SJSA1 (cell line): ENCODE measurements at places on chromosomes 1 and 21.

- no peak overlapping the region for H3K4me3 ChIP-seq
- H3K27me3 ChIP-seq: no peaks in the 10 kb centered on the region
- no peaks in the 10 kb centered on the region for H3K4me1 ChIP-seq
- no peak for DNase-seq
These were observed 784.5 kb downstream of the BRINP3 start for GRCh38 chr1:189693140-189693539.

DNA sequence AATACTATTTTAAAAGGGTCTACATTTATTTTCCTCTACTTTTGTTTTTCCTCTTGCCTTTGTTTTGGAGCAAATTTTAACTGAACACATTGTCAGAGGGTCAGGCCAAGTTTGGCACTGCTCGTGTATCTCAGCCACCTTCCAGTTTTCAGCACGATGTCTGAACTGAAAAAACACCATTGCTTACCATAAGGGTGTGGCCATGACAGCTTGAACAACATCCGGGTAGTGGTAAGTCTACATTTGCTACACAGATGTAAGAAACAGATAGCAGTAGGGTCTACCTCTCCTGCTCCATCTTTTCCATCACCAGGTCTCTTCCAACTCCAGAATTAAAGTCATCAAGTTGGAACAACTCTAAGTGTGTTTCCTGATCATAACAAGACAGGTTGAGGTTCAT, 4.2 kb downstream of the HIVEP3 start:
- H3K27me3 ChIP-seq: no peaks in the 10 kb centered on the region
- H3K27ac ChIP-seq: no peak overlapping the region
- peaks cover 21% of the 10 kb centered on the region for H3K4me1 ChIP-seq

DNA sequence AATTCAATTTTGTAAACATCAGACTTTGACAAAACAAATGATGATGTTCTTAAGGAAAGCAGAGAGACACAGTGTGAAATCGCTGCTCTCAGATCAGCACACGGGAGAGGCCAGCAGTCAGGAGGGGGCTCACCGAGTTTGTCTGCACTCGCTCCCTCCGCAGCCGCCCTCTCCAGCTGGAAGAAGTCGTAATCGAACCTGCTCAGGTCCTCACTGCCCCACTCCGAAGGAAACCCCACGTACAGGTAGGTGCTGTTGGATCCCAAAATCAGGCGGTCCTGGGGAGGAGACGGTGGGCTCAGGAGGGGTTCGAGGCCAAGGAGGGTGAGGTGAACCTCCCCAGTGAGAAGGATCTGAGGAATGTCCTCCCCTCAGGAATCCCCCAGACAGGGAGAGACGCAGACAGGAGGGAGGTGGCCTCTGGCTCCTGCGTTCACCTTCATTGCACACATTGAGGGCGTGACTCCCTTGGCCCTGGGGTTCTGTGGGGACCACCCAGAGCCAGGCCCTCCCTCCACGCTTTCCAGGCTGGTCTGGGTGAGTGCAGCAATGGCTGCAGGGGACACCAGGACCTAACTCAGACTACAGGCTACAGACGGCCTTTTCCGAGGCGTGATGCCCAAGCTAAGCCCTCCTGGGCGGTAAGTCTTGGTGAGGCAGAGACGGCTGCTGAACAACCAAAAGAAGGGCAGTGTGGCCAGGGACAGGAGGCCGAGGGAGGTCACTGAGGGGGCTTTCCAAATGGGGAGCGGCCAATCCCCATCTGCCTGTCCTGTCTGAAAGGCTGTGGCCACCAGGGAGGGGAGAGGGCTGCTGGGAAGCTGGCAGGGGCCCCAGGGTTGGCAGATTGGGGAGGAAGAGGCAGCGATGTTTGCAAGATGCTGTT, 65.5 kb downstream of the SCCPDH start:
- H3K36me3 ChIP-seq: no peaks in the 10 kb centered on the region
- peaks cover 3% of the 10 kb centered on the region for H3K4me1 ChIP-seq
- H3K4me3 ChIP-seq: no peak overlapping the region

DNA sequence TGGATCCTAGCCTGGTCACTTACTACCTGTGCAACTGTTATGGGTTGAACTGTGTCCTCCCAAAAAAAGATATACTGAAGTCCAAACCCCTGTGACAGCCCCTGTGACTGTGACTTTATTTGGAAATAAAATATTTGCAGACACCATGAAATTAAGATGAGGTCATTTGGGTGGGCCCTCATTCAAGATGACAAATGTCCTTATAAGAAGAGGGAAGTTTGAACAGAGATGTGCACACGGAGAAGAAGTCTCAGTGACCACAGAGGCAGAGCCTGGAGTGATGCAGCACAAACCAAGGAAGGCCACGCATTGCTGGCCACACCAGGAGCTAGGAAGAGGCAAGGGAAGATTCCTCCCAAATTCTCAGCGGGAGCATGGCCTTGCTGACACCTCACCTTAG, 249.7 kb upstream of the RUNX1 start:
- H3K4me3 ChIP-seq: no peak overlapping the region
- no peaks in the 10 kb centered on the region for H3K27me3 ChIP-seq
- no peak for DNase-seq
- H3K27ac ChIP-seq: no peak overlapping the region

GRCh38 chr21:39612233-39613040, at the start of gene B3GALT5:
TSS of gene B3GALT5 (plus strand) at chr21:39612940. CDS start at chr21:39660560, 47,620 bp downstream.
- H3K36me3 ChIP-seq: no peaks in the 10 kb centered on the region
- no peak for DNase-seq
- H3K4me3 ChIP-seq: peak within 1 kb of the TSS; percentile 44
- H3K27ac ChIP-seq: no peak within 1 kb of the TSS
- peaks cover 27% of the 10 kb centered on the region for H3K4me1 ChIP-seq

DNA sequence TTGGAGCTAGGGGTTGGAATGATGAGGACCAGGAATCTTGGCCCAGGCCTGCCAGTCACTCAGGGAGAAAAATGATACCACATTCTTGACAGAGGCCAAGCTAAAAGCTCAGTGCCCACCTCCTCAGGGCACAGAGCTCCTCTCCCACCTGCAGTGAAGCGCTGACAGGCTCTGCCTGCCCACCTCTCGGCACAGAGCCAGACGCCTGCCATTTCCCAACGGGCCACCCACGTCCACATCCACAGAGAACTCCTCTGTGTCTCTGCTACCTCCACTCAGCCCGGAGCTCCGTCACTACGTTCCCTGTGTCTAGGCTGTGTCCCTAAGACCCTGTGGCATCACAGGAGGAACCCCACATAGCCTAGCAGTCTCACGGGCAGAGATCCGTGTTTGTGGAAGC, 60.8 kb downstream of the MRPL37 start:
- no peak for DNase-seq
- H3K27me3 ChIP-seq: no peaks in the 10 kb centered on the region
- H3K4me3 ChIP-seq: no peak overlapping the region
- peaks cover 26% of the 10 kb centered on the region for H3K36me3 ChIP-seq

DNA sequence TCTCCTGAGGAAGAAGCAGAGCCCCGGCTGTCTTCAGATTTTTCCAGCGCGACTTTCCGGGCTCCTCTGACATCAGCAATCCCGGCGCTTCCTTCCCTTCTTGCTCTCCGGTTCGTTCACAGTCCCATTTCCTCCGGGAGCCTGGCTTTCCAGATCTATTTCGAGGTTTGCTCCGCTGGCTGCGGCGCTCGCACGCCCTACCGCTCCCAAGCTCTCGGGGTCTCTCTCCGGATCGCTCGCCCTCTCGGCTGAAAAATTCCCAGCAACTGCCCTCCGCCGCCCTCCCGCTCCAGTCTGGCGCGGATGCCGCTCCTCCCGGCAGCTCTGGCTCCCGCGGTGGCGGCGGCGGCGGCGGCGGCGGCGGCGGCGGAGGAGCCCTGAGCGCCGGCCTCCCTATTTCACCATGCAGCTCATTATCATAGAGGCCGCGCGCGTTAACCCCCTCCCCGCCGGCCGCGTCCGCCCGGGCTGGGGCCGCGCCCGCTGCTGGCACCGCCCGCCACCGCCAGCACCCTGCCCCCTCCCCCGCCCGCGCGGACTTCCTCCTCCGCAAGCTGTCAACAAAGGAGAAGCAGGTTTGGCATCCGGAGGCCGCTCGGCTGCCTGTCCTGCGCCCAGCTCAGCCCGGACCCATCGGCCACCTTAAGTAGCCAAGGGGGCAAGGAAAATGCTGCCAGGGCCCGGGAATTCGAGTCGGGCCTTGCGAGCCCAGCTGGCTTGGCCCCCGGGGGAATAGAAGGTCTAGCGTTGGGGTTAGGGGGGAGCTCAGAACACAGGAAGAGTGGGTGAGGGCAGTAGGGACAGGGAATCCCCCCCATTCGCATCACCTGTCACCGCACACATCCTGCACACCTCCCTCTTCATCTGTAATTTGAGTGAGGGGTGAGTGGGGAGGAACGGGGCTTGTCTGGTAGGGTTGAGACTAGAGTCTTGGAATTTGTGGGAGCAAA, at the start of gene PLXNA2:
TSS of gene PLXNA2 (minus strand) at position 418 of the 950 bp plus-strand sequence. CDS start 26,462 bp downstream, outside the sequence.
- peak within 1 kb of the TSS; percentile 56 for H3K27ac ChIP-seq
- peaks cover 11% of the 10 kb centered on the region for H3K36me3 ChIP-seq
- peaks cover 29% of the 10 kb centered on the region for H3K4me1 ChIP-seq
- peak within 1 kb of the TSS; percentile 80 for H3K4me3 ChIP-seq
- DNase-seq: peak; percentile 84

- no peak overlapping the region for H3K4me3 ChIP-seq
- peaks cover 46% of the 10 kb centered on the region for H3K36me3 ChIP-seq
- no peaks in the 10 kb centered on the region for H3K27me3 ChIP-seq
- no peaks in the 10 kb centered on the region for H3K4me1 ChIP-seq
These were observed 21.7 kb downstream of the INTS7 start for GRCh38 chr1:212013672-212014071.

DNA sequence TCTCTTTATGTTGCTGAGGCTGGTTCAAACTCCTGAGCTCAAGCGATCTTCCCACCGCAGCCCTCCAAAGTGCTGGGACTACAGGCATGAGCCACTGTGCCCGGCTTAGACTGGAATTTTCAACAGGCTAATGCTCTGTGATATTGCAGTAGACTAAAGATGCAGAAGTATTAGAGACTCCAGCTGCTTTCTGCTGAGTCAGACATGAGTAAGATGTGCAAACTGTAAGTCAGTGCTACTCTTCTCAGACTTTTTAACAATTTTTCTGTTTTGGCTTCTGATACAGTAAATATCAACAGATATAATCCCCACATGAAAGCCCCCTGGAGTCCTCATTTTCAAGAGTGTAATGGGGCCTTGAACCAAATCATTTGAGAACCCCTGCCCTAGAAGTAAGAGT, 29.3 kb upstream of the NLRP3 start:
- H3K27ac ChIP-seq: no peak overlapping the region
- H3K27me3 ChIP-seq: no peaks in the 10 kb centered on the region
- no peak for DNase-seq
- no peak overlapping the region for H3K4me3 ChIP-seq
- no peaks in the 10 kb centered on the region for H3K36me3 ChIP-seq

GRCh38 chr1:87588495-87588894, 259.8 kb downstream of the LMO4 start:
- no peaks in the 10 kb centered on the region for H3K4me1 ChIP-seq
- no peak for DNase-seq
- no peaks in the 10 kb centered on the region for H3K27me3 ChIP-seq
- no peak overlapping the region for H3K27ac ChIP-seq
- no peak overlapping the region for H3K4me3 ChIP-seq
- H3K36me3 ChIP-seq: no peaks in the 10 kb centered on the region

- DNase-seq: no peak
- peaks cover 3% of the 10 kb centered on the region for H3K4me1 ChIP-seq
- H3K4me3 ChIP-seq: no peak overlapping the region
These were observed 59.3 kb downstream of the NOS1AP start for GRCh38 chr1:162128693-162129356.

DNA sequence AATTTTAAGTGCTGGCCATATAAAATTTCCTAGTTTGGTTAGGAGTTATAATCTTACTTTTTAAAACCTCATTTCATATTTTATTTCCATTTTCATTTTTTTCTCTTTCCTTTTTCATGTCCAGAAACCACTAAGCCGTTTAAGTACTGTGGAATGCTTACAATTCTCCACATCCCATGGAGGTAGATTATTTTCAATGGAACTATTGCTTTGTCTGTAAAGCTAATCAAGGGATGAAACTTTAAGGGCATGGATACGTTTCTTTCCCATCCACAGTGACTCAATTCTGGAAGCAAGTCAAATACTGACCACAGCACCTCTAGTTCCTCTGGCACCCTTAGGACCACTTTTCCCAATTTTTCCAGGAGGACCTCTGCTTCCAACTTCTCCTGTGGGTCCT, 139.1 kb upstream of the ZNHIT6 start:
- H3K36me3 ChIP-seq: no peaks in the 10 kb centered on the region
- DNase-seq: no peak
- no peaks in the 10 kb centered on the region for H3K27me3 ChIP-seq
- H3K27ac ChIP-seq: no peak overlapping the region
- no peak overlapping the region for H3K4me3 ChIP-seq

DNA sequence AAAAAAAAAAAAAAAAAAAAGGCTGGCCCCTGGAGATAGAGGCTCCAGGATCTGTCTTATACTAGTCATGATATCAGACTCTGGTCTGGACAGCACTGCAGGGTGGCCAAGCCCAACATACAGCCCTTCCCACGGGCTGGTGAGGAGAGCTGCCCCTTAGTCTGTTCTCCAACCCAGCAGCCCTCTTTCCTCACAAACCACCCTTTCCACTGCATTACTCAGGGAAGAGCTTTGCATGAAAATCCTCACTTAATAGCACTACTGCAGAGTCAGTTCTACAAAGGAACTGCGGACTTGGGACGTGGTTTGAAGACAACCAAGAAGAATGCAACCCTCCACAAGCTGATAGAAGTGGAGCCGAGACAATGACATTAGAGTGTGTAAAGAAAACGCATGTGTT, 5.7 kb downstream of the BCAR3 start:
- peaks cover 70% of the 10 kb centered on the region for H3K36me3 ChIP-seq
- DNase-seq: peak; percentile 69
- peak overlapping the region; percentile 45 for H3K27ac ChIP-seq
- H3K4me1 ChIP-seq: peaks cover 89% of the 10 kb centered on the region
- H3K4me3 ChIP-seq: no peak overlapping the region

DNA sequence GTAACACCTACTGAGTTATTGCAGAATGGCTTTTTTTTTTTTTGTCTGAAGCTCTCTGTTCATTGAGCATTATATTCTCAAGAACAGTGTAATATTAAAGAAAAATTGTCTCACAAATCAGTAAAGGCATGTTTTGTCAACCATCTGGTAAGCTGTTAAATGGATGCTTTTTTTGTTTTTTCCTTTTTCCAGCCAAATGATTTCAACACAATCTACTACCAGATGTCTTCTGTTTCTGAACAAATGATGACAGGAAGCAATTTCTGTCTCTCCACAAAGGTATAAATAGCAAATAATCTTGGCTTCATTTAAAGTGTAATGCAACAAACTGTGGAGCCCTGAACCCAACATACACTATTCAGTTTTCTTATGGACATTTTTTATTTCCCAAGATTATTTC, 78.6 kb upstream of the RGS2 start:
- no peaks in the 10 kb centered on the region for H3K4me1 ChIP-seq
- no peak overlapping the region for H3K4me3 ChIP-seq
- H3K27me3 ChIP-seq: no peaks in the 10 kb centered on the region
- H3K36me3 ChIP-seq: no peaks in the 10 kb centered on the region
- no peak overlapping the region for H3K27ac ChIP-seq

GRCh38 chr1:93701629-93702028, 20.0 kb upstream of the BCAR3 start:
- peak overlapping the region; percentile 93 for H3K27ac ChIP-seq
- no peak overlapping the region for H3K4me3 ChIP-seq
- no peaks in the 10 kb centered on the region for H3K36me3 ChIP-seq
- no peaks in the 10 kb centered on the region for H3K27me3 ChIP-seq

GRCh38 chr1:35642471-35642955, 1.2 kb upstream of the PSMB2 start:
- peaks cover 14% of the 10 kb centered on the region for H3K36me3 ChIP-seq
- H3K4me3 ChIP-seq: peak overlapping the region; percentile 81
- peaks cover 6% of the 10 kb centered on the region for H3K4me1 ChIP-seq

GRCh38 chr1:13528320-13528719, 14.5 kb upstream of the LRRC38 start:
- H3K27me3 ChIP-seq: no peaks in the 10 kb centered on the region
- no peaks in the 10 kb centered on the region for H3K36me3 ChIP-seq
- H3K4me1 ChIP-seq: no peaks in the 10 kb centered on the region
- no peak overlapping the region for H3K4me3 ChIP-seq
- H3K27ac ChIP-seq: no peak overlapping the region
- DNase-seq: no peak
